ENCODE measurements at places on chromosomes 2 and 18.

DNA sequence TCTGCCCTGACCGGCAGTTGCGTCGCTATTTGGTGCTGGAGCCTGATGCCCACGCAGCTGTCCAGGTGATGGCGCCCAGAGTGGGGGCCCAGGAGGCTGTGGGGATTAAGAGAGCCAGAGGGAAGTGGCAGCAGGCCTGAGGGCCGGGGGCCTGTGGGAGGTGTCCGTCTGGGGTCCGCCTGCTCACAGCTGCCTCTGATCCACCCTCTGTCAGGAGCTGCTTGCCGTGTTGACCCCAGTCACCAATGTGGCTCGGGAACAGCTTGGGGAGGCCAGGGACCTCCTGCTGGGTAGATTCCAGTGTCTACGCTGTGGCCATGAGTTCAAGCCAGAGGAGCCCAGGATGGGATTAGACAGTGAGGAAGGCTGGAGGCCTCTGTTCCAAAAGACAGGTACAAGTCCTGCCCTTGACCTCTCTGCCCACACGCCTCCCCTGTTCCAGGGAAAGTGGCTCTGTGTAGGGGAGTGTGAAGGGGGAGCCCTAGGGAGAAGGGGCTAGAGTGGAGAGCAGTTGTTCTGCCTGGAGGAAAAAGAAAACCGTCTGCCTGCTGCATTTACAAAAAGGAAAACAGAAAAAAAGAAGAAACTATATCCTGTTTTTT is 11.6 kb downstream of the STK11IP start:
- DNase-seq = no peak

- no peak for DNase-seq
Measured at GRCh38 chr2:237645261-237645660, 17.9 kb downstream of the LRRFIP1 start.

- DNase-seq = no peak
Measured at GRCh38 chr2:194696690-194697089, 960.3 kb upstream of the SLC39A10 start.

- no peak for DNase-seq
Measured at GRCh38 chr2:122595065-122595464, 839.6 kb downstream of the TSN start.

DNA sequence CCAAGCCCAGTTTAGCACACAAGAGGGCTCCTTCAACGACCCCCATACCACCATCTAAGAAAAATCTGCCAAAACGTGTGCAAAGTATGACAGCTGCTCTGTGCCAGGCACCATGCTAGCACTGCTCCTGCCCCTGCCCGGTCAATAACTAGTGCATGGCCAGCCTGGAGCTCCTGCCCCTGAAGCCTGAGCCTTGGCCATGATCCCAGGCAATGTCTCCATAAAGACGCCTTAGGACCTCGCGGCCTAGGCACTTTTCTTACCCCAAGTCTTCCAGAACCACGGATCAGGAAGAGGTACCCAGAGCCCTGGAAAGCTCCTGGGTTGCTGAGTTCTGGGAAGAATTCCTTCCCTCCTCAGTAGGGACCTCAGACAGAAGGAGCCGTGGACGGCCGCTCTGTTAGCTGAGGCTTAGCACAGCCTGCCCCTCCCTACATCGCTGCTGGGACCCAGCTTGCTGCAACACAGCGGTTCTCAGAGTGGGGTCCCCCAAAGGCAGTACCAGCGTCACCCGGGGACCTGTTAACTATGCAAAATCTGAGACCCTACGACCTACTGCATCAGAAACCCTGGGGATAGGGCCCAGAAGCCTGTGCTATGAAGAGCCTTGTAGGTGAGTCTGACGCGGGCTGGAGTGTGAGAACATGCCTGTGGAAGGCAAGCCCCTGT is 117.8 kb upstream of the TWIST2 start:
- no peak for DNase-seq

DNA sequence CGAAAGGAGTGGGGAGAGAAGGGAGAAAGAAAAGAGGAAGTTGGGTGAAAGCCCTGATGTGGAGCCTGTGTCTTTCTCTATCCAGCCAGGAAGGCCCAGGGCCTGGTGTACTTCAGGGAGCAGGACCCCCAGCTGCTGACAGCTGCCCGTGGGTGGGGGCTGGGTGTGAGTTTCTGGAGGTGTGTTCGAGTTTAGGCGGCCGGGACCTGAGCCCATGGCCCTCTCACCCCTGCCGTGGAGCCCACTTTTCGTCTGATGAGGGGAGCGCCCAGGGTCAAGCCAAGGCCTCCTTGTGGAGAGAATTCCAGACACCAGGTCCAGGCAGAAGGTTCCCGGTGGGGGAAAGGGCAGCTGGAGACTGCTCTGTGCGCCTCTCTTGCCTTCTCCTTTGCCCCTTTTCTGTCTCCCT is 2.2 kb downstream of the SIX3 start:
- DNase-seq = no peak

DNA sequence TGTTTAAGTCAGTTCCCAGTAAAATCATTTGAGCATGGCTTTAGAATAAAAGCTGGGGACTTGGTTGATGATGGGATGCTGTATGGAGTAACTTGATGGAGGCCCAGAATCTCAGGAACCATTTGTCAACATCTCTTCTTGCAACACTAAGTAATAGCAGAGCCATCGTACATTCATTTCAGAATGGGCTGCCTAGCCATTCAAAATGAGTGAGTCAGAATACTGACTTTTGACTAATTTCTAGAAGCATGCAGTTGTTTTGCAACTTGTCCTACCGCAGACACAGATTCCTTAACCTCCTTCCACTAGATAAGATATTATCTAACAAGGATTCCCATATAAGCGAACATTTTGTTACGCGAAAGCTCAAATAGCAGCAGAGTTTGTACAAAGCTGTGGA is 229.5 kb downstream of the CNTNAP5 start:
- DNase-seq = no peak

GRCh38 chr2:7899923-7900322 is 781.9 kb upstream of the ID2 start:
- no peak for DNase-seq

DNA sequence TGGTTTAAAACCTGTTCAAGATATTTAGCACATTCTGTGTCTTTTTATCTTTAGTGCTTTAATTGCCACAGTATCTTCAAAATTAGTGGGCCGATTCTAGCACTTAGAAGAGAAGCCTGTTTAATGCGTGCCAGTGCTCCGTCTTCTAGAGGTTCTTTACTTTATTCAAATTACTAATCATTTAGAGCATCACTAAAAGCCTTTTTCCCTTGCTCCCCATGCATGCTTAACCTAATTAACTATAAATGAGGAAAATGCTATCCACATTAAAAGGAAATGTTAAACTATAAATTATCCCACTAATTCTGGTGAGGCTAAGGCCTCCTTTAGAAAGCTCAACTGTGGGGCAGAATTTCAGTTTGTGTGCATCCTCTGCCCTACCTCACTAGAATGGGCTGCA is 31.5 kb upstream of the INSIG2 start:
- DNase-seq = no peak

GRCh38 chr2:203582468-203582867 is 47.4 kb upstream of the RAPH1 start:
- DNase-seq = no peak

DNA sequence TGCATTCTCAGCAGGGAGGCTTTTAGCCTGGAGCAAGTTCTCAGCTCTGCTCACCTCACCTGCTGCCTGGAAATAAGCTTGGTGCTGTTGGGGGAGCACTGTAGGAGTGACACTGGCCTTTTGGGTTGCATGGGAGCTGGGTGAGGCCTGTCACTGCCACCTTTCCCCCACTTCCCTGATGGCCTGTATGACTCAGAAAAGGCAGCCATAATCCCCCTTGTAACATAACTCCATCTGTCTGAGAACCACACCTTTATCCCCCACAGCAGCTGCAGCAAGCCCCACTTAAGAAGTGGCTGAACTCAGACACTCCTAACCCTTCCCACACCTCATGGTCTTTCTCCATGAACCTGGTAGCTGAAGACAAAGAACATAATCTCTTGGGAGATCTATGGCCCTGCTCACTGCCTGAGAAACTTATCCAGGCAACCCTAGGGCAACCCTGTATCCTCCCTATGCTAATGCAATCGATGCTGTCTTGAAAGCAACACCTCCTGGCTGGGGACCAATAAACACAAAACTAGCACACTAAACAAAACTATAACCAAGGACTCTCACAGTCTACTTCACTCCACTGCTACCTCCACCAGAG is 258.9 kb upstream of the OSR1 start:
- no peak for DNase-seq

- DNase-seq = no peak
Measured at GRCh38 chr2:199307461-199307860, 150.3 kb downstream of the SATB2 start.

- no peak for DNase-seq
Measured at GRCh38 chr18:76838182-76838581, 15.8 kb downstream of the ZNF236 start.

- no peak for DNase-seq
Measured at GRCh38 chr2:46394649-46395510, 84.5 kb upstream of the TMEM247 start.

- no peak for DNase-seq
Measured at GRCh38 chr18:2138552-2138951, 432.8 kb downstream of the METTL4 start.

DNA sequence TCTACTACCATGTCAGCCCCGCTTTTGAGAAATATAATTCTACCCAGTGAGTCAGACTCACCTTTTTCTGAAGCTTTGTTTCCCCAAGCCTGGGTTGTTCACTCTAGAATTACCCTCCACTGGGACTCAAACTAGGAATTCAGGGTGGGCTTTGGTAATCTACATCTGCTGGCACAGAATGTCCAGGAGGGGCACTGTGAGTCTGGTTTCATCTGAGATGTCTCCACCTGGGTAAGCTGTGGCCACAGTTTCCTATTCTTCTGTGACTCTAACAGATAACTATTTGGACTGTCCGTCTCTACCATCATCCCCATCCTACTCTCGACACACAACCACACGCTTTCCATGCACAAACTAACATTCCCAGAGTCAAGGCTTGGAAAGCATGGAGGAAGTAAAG is 457.2 kb downstream of the STK39 start:
- DNase-seq = no peak

- no peak for DNase-seq
Measured at GRCh38 chr2:39503277-39503676, 66.2 kb upstream of the MAP4K3 start.

GRCh38 chr2:164581050-164581449 is 40.2 kb downstream of the GRB14 start:
- DNase-seq = no peak

GRCh38 chr2:54652540-54652939 is 70.9 kb upstream of the EML6 start:
- DNase-seq = no peak

GRCh38 chr2:155190342-155190741 is 491.8 kb downstream of the KCNJ3 start:
- no peak for DNase-seq

DNA sequence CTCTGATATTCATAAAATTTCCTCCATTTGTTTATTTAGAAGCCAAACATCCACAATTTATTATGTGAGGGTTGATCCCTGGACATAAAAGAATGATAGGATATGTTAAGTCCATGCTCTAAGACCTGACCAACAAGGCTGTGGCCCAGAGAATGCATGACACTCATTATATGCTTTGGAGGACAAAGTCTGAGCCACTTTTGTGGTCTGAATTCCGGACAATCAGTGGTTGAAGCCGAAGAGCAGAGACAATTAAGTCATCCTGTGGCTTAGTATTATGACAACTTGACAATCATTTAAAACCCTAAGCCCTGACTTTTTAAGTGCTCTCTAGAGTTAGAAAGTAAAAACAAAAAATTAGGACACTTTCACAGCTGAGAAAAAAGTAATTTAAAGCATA is 483.3 kb downstream of the PLCL1 start:
- DNase-seq = no peak

DNA sequence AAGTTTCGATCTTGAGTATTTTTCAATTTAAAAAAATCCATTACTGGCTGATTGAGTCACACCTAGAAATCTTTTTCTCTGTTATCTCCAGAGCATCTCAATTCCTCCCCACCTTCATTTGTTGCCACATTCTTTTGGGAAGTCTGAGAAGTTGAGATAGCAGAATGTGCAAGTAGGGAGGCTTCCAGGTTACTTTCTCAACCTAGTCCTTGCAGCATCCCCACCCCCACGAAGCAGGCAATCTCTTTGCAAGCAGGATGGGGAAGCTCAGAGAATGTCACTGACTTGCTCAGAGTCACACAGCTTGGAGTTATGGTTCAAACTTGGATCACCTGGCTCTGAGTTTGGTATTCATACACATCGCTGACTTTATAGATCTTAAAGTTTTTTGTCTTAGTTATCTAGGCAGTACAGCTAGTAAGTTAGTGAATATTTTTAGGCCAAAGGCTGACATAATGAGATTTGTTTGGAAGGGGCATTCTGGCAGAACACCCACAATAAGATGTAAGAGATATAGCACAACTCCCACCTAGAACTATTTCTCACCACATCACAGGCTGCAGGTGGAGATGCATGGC is 25.9 kb upstream of the LCLAT1 start:
- no peak for DNase-seq

- no peak for DNase-seq
Measured at GRCh38 chr2:86027922-86028765, 77.5 kb downstream of the POLR1A start.

DNA sequence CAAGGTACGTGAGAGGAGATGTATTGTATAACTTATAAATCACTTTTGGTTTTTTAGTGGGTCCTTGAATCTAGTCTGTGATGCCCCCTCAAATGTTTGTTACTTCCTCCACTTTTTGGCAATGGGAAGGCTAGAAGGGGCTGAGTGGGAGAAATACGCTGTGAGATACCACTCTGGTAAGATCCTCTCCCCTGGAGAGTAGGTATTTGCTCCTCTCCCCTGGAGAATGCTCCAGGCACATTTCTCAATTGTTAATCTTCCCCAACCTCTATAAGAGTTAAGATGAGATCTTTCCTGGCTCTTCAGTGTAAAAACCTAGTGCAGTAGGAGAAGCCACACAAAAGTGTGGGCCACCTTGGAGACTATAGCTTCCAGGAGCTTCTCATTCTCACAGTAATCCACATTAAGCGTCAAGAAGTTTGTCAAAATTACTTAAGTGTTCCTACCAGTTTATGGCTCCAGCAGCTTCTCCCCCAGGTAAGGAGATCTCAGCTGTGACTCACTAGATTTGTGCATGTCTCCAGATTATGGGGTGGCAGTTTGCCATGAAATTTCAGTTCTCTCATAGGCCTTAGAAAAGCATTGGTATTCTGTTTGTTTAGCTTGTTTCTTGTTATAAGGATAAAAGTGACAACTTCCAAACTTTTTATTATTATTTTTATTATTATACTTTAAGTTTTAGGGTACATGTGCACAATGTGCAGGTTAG is 182.6 kb downstream of the FSIP2 start:
- DNase-seq = no peak

DNA sequence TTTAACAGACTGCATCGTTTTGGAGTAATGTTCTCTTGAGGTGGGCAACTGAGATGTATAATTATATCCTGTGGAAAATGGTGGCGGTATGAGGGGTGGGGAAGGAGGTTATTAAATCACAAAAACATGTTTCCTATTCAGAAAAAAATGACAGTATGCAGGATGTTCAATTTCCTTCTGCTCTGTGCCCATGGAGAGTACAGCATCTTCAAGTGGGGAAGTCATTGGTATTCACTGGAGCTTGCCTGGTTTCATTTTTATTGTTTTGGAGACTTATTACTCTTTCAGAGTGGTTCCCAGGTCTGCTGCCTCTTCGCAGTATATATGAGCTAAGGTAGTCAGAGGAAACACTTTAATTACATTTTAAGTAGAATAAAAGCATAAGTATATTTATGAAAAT is 318.8 kb upstream of the RAB12 start:
- DNase-seq = no peak

- DNase-seq = no peak
Measured at GRCh38 chr2:222907790-222908441, 47.1 kb downstream of the ACSL3 start.

- DNase-seq = no peak
Measured at GRCh38 chr2:237496428-237496827, 9.4 kb downstream of the MLPH start.

GRCh38 chr2:33207151-33207740 is 260.5 kb downstream of the LTBP1 start:
- DNase-seq = no peak
